ENCODE measurements at places on chromosomes 3 and 15. TPM values are rescaled to one million over a fixed set of nuclear protein-coding genes. Genes with fewer than 3 reads are reported as not detected.

Gene ACAA1
- total RNA-seq = 147 TPM

Gene C15orf62
- total RNA-seq = 1.1 TPM

Gene TEX9
- 26.2 TPM for total RNA-seq

Gene FEZF2
- not detected for total RNA-seq

Gene IQGAP1
- 479 TPM for total RNA-seq

Gene HYAL1
- 99.1 TPM for total RNA-seq

Gene MAP1A
- total RNA-seq = 7.6 TPM

Gene ST8SIA2
- total RNA-seq = 0.03 TPM

Gene MYLK
- 145 TPM for total RNA-seq

- no peak for DNase-seq
Measured at GRCh38 chr3:37115446-37115845, 58.9 kb downstream of the LRRFIP2 start.

DNA sequence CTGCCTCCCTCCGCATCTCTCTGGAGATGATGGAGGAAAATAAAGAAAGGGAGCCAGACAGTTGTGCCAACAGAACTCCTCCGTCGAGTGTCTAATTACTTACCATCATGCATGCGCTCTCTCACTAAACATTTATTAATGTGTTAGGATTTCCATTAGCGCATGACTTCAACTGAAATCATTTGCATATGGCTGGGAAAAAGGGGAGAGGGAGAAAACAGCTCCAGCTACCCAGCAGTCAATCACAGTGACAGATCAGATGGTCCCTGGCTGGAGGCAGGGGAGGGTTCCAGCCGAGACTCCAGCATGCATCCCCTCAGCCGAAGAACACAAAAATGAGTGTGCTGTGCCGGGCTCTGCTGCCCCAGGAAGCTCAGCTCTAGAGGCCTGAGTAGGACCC, 6.8 kb upstream of the RHO start:
- DNase-seq = no peak

GRCh38 chr3:116247605-116248004, 197.7 kb downstream of the LSAMP start:
- no peak for DNase-seq

DNA sequence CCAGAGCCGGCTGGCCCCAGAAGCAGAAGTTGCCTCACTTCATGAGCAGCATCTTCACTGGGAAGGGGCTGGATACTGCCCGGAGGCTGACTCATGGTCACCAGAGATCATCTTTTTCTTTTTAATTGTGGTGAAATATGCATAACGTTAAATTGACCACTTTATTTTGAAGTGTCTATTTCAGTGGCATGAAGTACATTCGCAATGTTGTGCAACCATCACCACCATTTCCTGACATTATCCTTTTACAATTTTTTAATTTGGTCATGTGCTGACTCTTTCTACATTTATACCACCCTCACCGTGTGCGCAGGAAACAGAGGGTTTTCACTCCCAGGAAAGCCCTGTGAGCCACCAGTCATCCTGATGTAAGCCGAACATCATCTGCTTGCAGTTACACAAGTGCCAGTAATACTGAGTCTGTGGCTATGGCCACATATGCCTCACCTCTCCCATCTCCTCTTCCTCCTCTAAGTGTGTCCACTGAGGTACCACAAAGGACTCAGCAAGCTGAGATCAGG, 51.6 kb upstream of the ABHD17C start:
- peak; percentile 29 for DNase-seq

DNA sequence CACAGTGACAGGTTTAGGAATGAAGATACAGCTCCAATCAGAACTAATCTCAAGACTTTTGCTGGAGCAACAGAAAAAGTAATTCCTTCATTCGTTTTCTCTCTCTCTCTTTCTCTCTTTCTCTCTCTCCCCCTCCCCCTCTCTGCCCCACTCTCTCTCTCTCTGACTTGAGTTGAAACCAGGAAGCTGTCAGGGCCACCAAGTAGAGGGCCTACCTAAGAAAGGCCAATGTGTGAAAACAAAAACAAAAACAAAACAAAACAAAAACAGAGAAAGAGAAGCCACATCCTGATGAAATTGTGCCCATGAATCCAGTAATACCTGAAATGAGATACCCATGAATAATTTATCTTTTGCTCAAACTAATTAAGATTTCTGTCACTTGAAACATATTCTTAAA, 72.9 kb downstream of the ATP8B4 start:
- DNase-seq = no peak

- no peak for DNase-seq
Measured at GRCh38 chr3:152319831-152320617, 51.3 kb downstream of the MBNL1 start.

GRCh38 chr3:170228093-170228766, 6.0 kb downstream of the PRKCI start:
- no peak for DNase-seq

GRCh38 chr3:150158943-150159625, 188.4 kb upstream of the PFN2 start:
- DNase-seq = no peak

DNA sequence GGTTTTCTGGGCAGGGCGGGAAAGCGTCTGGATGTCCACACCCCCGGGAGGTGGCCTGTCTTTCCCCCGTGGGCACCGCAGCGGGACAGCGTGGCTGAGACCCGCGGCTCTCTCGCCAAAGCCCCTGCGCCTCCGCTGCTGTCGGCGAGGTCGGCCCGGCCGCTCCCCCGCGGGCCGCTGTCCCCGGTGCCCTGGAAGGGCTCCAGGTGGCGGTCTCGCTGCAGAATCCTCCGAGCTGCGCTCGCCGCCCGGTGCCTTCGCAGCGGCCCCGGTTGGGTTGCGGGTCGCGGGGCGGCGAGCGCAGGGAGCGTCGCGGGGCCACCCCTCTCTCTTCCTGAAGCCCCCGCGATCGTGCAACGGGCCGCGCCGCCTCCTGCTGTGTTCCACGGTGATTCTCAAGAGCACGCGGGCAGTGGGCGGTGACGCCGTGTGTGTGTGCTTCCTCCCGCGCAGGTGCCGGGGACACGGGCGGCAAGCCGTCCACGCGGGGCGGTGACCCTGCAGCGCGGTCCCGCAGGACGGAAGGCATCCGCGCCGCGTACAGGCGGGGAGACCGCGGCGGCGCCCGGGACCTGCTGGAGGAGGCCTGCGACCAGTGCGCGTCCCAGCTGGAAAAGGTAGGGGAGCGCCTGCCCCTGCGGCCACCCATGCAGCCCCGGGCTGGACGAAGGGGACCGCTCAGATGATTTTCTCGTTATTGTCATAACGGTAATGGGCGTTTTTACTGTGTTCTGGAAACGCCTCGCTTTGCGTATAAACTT, 54.4 kb downstream of the LRRK1 start:
- DNase-seq = peak; percentile 84

GRCh38 chr3:38968403-38968802, 83.3 kb downstream of the SCN11A start:
- DNase-seq = no peak

- no peak for DNase-seq
Measured at GRCh38 chr15:88231909-88232644, 24.5 kb downstream of the NTRK3 start.

DNA sequence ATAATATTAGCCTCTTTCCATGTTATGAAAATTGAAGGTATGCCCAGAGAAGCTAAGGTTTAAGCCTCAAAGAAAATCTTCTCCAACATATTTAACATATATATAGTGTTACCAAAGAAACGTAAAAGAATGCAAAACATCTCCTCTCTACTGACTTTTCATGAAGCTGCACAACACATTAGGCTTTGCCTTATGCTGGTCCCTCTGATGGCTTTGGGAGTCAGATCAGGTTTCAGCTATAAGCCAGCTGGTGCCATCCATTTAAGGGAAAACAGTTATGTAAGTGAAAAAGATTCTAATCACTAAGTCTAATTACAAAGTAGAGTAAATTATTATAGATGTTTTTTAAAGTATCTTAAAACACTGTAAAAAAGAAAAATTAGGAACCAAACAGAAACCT, 410.5 kb downstream of the LSAMP start:
- no peak for DNase-seq

- DNase-seq = no peak
Measured at GRCh38 chr15:87967951-87968350, 288.6 kb downstream of the NTRK3 start.

DNA sequence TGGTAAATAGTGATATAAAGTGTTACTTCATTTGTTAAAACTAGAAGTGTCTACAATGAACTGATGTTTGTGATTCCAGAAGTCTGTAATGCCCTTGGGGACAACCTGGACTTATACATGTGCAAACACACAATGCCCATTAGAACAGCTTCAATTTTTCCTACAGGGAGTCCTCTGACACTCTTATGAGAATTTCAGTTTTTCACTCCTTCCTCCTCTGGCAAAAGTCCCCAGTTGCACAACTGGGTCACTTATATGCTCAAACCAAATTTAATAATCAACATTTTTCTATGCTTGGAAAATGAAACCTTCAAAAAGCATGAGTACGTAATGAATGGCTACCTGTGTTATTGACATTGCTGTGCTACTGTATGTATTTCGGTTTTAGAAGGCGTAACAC, at the start of gene OR5H15:
Gene OR5H15 (plus strand): TSS at position 301 of the 400 bp plus-strand sequence. CDS start 2,004 bp downstream, outside the sequence.
- no peak for DNase-seq

- DNase-seq = no peak
Measured at GRCh38 chr15:78565951-78566774, 843 bp downstream of the CHRNA5 start.

DNA sequence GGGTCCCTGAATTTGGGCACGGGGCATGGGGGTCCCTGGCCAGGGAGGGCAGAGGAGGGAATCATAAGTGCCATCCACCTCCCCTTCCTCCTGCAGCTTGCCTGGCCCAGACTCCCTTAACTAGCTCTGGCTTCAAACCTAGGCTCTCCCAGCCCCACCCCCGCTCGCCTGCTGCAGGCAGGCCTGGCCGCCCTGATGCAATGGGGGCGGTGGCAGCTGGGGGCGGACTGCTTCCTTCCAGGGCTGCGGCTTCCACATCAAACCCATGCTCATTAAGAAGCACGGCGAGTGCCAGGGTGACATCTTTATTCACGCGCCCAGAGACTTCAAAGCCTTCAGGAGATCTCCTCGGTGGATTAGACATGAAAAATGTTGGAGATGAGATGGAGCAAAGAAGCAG, 123.1 kb downstream of the TPRA1 start:
- DNase-seq = no peak

- no peak for DNase-seq
Measured at GRCh38 chr3:194738254-194739093, 52.8 kb downstream of the FAM43A start.

GRCh38 chr3:38164643-38164951, 740 bp upstream of the OXSR1 start:
- DNase-seq = peak; percentile 84

GRCh38 chr3:184336547-184337398, 627 bp upstream of the FAM131A start:
- no peak for DNase-seq

DNA sequence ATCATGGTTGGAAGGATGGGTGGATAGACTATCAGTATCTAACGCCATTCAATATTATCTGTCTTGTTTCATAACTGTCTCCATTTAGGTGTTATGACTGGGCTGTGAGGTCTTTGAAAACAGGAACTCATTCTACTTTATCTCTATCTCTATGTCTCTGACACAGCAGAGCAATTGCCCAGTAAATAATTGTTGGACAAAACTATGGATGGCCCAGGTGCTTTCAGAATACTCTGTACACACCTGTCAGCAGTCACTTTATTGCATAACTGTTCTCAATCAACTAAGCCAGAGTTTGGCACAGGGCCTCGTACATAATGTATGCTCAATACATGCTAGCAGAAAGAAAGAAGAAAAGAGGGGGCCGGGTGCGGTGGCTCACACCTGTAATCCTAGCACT, 210.3 kb downstream of the OPA1 start:
- DNase-seq = no peak

- peak; percentile 10 for DNase-seq
Measured at GRCh38 chr3:48410205-48411040, 19.5 kb downstream of the PLXNB1 start.

DNA sequence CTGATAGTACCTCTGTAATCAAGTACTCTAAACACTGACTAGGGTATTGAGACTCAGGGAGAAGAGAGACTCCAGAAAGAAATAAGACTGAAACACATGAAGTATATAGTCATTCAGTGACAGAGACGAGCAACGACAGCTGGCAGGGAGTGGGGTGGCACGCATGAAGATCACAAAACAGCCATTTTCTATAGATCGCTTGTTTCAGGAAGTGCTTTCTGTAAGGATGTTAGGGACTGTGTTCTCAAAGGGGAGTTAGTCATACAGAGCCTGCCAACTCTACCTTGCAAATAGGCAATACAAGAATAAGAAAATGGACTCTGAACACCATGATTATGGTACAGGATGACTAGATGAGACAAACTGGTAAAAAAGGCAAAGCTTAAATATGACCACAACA, 139.5 kb downstream of the TBL1XR1 start:
- no peak for DNase-seq

DNA sequence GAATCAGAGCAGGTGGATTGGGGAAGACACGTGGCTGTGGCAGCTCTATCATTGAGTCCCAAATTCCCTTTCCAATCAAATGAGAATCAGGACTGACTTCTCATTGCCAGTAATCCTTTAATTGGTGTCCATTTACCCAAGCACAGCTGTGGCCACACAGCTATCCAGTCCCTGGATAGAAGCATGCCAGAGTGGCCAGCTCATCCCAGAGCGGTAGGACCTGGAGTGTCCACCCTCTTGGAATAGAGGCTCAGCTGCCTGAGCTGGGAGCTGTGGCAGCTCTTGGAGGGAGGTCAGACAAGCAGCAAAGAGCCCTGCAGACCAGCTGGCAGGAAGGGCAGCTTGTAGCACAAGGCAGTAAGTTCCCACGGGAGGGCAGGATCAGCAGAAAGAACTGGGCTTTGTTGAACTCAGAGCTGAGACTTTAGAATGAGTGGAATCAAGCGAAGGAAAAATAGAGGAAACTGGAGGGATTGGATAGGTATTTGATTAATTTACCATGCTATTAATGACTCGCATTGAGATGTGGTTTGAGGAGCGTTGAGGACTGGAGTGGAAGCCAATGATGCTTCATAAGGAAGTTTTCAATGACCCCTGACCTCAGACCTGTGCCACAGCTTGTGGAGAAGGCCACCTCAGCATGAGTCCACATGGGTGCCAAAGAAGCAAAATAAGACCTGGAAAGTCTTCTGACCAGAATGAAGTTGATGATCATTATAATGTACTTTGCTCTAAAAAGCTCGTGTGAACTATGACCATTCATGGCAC, 6.9 kb upstream of the ALPK3 start:
- DNase-seq = no peak

- no peak for DNase-seq
Measured at GRCh38 chr3:138908846-138909245, 38.1 kb downstream of the FOXL2 start.

- DNase-seq = no peak
Measured at GRCh38 chr3:149810846-149811245, 2.2 kb upstream of the RNF13 start.

- DNase-seq = peak; percentile 68
Measured at GRCh38 chr3:52498137-52499054, 3.3 kb downstream of the STAB1 start.

GRCh38 chr15:84981711-84982300, at the start of gene PDE8A:
Gene PDE8A, plus strand, starts transcription at chr15:84981856. Its CDS starts 307 bp downstream, at chr15:84982163.
- peak; percentile 94 for DNase-seq

- DNase-seq = no peak
Measured at GRCh38 chr3:39468108-39468436, 592 bp downstream of the MOBP start.

DNA sequence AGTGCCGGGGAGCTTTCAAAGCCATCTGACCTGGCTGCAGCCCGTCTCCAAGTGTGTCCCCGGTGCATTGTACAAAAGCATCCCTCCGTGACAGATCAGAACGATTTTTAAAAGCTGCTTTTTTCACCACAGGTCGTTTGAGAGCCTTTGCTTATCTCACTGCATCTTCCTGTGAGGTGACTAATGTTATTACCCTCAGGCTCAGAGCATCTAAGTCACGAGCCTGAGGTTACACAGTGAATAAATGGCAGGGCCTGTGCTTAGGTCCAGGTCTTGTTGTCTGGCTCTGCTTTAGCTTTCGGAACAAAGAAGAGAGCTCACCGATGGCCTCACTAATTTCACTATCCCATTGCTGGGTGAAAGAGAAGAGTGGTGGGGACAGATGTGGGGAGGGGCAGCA, 83.3 kb downstream of the SEC22A start:
- DNase-seq = no peak
